Suprapubic skin (tissue), 4 donors: ENCODE measurements at places on chromosomes 6 and 20. TPM values are rescaled to one million over a fixed set of nuclear protein-coding genes. Genes with fewer than 3 reads are reported as not detected.

GRCh38 chr6:132712366-132712765 is 1.5 kb downstream of the VNN1 start:
- no peak for DNase-seq

GRCh38 chr6:142318714-142319113 is 16.9 kb downstream of the ADGRG6 start:
- no peak for DNase-seq

GRCh38 chr6:147510929-147511590 is 2.6 kb downstream of the SAMD5 start:
- DNase-seq: no peak

DNA sequence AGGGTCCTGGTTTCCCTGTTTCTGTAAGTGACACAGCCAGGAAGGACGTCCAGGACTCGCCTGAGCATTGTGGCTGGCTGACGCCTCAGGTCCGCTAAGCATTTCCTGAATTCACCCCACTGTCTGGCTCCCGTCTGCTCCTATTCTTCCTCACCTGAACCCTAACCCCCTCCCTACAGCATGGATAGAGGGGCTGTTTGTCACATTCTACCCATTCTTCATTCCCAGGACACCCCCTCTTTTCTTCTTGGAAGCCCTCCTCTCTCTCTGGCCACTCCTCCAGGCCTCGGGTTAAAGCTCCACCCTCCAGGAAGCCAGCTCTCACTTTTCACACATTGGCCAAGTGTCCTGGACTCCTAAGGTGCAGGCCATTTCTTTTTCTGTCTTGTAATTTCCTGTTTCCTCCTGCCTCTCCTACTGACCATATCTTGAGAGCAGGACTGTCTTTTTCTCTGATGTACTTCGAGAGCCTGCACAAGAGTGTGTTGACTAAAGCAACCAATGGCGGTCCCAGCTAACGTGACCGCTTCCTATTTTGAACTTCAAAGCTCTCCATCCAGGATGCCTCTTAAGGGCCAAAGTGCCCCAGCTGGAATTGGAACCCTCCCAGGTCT is 24.2 kb upstream of the MYMX start:
- no peak for DNase-seq

- DNase-seq: no peak
Observed at GRCh38 chr20:14758356-14758755, 420.9 kb upstream of the FLRT3 start.

- DNase-seq: no peak
Observed at GRCh38 chr20:32603046-32603726, 18.1 kb upstream of the NOL4L start.

GRCh38 chr6:94350833-94351232 is 931.5 kb upstream of the EPHA7 start:
- DNase-seq: no peak

- DNase-seq: no peak
Observed at GRCh38 chr20:48945840-48946514, 24.5 kb downstream of the ARFGEF2 start.

DNA sequence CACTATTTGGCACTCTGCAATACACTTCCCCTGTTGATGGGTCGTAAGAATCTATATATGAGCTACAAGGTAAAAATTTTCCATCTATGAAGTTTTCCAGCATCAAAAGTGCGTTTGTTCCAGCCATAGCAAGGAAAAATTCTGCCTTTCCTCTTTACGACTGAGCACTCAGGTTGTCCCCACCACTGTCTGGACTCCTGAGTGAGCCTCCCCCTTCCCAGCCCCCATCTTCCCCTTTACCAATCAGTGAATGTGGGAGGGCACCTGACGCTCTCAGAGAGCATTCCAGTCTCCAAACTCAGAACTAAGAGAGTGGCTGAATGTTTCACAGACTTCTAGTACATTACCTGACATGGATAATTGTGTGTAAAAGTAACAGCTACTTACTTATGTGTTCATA is at the start of gene ALDH8A1:
TSS of gene ALDH8A1 (minus strand) at position 175 of the 400 bp plus-strand sequence. CDS start at position 127, 48 bp downstream.
- DNase-seq: no peak

GRCh38 chr6:142171351-142171750 is 24.3 kb downstream of the VTA1 start:
- DNase-seq: no peak

- DNase-seq: no peak
Observed at GRCh38 chr20:52622081-52622480, 350.1 kb upstream of the TSHZ2 start.

- DNase-seq: no peak
Observed at GRCh38 chr20:61730631-61731362, 334.9 kb downstream of the TAF4 start.

GRCh38 chr6:114144887-114145851 is 174.2 kb upstream of the HDAC2 start:
- no peak for DNase-seq

DNA sequence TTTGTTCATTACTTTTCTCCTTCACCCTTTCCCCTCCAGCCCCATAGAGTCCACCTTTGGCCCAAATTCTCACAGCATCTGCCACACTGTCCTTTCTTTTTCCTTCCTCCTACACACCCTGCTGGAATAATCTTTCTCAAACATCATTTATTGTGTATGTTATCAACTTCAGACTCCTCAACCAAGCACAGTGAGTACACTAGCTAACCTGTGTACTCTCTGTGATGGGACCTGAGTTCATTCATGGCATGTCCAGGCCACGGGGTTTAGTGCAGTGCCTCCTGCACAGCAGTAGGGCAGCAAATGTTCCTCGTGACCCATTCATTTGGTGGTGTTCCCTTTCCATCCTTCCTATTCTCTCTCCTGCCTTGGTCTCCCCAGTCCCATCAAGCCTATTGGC is 7.1 kb upstream of the ARMC12 start:
- DNase-seq: no peak

DNA sequence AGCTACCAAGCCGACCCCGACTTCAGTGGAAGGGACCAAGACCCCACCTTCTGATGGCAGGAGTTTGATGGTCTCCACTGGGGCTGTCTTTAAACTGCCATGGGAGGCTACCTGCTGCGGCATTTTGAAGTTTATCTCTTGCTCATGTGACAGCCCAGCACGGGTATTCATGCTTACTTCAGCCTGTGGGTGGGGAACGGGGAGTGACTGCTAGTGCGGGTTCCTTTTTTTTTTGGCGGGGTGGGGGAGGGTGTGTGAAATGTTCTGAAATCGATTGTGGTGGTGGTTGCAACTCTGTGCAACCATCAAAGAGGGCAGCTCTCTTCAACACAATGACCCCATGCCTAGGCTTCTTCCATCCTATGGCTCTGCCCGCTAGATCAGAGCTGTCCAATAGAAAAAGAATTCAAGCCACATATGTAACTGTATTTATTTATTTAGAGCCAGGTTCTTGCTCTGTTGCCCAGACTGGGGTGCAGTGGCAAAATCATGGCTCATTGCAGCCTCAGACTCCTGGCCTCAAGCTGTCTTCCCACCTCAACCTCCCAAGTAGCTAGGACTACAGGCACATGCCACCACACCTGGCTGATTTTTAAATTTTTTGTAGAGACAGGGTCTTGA is 53.7 kb downstream of the PPP1R16B start:
- DNase-seq: no peak

DNA sequence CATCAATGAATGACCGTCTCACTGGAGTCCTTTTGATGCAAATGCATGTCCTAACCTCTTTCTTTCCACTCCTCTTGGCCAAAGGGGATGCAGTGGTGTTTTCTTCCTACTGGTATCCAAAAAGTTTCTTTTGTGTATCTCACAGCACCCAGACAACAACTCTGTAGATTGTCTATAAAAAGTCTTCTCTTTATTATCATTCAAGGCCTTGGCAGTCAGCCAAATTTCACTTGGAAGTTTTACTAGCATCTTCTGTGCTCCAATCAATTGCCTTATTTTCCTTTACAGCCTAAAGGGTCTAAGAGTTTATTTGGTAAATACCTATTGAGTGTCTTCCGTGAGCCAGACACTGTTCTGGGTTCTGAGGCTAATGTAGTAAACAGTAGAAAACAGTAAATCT is 150.2 kb upstream of the RNF217 start:
- DNase-seq: no peak

- DNase-seq: no peak
Observed at GRCh38 chr6:106788761-106789160, 159.4 kb downstream of the QRSL1 start.

DNA sequence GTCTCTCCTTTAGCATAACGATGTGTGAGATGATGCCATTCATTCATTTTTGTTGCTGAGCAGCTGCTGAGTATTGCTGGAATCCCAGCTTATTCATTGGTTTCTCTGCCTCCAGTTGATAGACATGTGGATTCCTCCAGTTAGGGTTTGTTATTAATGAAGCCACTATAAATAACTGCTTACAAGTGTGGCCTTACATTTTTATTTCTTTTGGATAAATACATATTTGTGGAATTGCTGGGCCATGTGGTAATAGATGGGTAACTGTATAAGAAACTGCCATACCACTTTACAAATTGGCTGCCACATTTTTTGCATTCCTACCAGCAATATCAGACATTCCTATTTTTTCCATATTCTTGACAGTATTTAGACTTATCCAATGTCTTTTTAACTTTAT is 2.6 kb upstream of the HLA-B start:
- no peak for DNase-seq

DNA sequence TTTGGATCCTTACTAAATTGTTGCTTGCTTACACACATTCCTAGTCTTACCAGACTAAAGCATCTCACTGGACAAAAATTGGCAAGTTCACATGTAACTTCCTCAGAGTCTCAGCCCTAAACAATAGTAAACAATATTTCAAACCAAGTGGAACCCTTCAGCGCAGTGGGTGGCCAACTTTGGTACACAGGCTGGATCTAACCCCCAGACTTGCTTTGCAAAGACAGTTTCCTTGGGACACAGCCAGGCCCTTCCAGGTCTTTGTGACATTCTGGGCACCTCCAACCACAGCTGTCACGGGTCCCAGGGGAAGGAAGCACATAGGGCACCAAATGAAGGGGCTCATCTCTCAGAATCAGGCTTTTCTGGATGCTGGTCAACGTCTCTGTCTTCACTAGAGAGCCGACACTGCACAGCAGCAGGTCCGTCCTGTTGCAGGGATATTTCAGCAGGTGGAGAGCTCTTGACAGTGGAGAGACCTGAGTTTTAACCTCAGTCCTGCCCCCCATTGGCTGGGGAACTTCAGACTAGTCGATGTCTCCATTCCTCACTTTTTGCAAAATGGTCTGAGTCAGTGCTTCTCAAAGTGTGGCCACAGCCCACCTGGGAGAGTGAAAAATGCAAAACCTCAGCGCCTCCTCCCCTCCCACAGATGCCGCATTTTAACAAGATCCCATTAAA is 91.4 kb downstream of the BFSP1 start:
- DNase-seq: no peak

DNA sequence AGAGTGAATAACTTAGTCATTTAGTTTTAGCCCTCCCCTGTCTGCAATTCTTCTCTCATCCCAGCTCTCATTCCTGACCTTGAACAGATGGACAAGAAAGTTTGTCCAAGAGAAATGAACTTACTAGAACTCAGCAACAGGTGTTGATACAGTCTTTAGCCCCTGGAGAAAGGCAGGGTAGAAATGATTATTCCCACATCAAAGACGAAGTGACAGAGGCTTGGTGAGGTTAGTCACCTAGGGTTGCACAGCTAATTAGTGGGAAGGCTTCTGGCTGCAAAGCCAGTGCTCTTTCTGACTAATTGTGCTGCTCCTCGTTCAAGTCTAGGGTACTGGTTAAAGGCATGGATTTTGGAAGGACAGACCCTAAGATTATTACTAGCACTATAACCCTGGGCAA is 4.5 kb downstream of the ZDHHC14 start:
- DNase-seq: no peak

- peak; percentile 49 for DNase-seq
Observed at GRCh38 chr6:192313-192664, 100.0 kb upstream of the DUSP22 start.

GRCh38 chr20:56778765-56779195 is 149.7 kb downstream of the TFAP2C start:
- no peak for DNase-seq

- DNase-seq: peak; percentile 83
Observed at GRCh38 chr20:51492167-51493092, 50.1 kb downstream of the NFATC2 start.

- DNase-seq: no peak
Observed at GRCh38 chr20:43682446-43682845, 15.5 kb downstream of the MYBL2 start.

GRCh38 chr6:14791526-14791925 is 454.3 kb upstream of the JARID2 start:
- DNase-seq: no peak

DNA sequence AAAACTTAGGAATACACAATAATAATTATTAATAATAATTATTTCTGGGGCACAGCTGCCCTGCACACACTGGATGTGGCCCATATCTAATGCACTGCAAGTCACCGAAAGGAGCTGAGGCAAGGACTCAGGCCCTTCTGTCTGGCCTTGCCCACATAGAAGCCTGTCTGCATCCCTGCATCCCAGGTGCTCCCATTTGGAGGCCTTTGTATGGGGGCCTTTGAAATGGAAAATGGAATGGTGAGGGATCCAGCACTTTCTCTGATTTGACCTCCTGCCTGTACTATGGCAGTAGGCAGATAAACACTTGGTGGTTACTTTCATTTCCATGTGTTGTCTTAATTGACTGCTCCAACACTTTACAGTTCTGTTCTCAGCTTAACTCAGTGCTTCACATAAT is 75.7 kb upstream of the PTCHD4 start:
- DNase-seq: no peak

GRCh38 chr6:36907781-36908180 is 22.0 kb downstream of the C6orf89 start:
- DNase-seq: no peak

The PLG gene
- not detected for total RNA-seq

The NXT1 gene
- 30.7 TPM for total RNA-seq

The EFCAB8 gene
- total RNA-seq: 0.89 TPM

The C6orf118 gene
- total RNA-seq: not detected

The PI3 gene
- total RNA-seq: 2.6 TPM

The TDRD6 gene
- 0.49 TPM for total RNA-seq

The KHDC1L gene
- not detected for total RNA-seq

The DEFB124 gene
- not detected for total RNA-seq

The PDE10A gene
- 2.5 TPM for total RNA-seq

The CST2 gene
- total RNA-seq: not detected
